ENCODE measurements at places on chromosomes 3 and 15. TPM values are rescaled to one million over a fixed set of nuclear protein-coding genes. Genes with fewer than 3 reads are reported as not detected.

TP63 gene
- not detected for total RNA-seq

KLHL6 gene
- not detected for total RNA-seq

ZMYND10 gene
- 1.3 TPM for total RNA-seq

MAGEL2 gene
- total RNA-seq, result 0.84 TPM

SNX22 gene
- under 0.01 TPM for total RNA-seq

CALML4 gene
- total RNA-seq, result 2.7 TPM

GCSAM gene
- not detected for total RNA-seq

LIPH gene
- total RNA-seq, result under 0.01 TPM

RPP25 gene
- 5.6 TPM for total RNA-seq

PLCH1 gene
- total RNA-seq, result 0.30 TPM

PROK2 gene
- not detected for total RNA-seq

ZNF662 gene
- 1.0 TPM for total RNA-seq

IGSF11 gene
- not detected for total RNA-seq

NTRK3 gene
- not detected for total RNA-seq

MAP2K1 gene
- 30.4 TPM for total RNA-seq

NCEH1 gene
- 7.7 TPM for total RNA-seq

ROPN1 gene
- total RNA-seq, result not detected
